ENCODE measurements at places on chromosomes 2 and 18. TPM values are rescaled to one million over a fixed set of nuclear protein-coding genes. Genes with fewer than 3 reads are reported as not detected.

The XIRP2 gene
- polyA plus RNA-seq = not detected

DNA sequence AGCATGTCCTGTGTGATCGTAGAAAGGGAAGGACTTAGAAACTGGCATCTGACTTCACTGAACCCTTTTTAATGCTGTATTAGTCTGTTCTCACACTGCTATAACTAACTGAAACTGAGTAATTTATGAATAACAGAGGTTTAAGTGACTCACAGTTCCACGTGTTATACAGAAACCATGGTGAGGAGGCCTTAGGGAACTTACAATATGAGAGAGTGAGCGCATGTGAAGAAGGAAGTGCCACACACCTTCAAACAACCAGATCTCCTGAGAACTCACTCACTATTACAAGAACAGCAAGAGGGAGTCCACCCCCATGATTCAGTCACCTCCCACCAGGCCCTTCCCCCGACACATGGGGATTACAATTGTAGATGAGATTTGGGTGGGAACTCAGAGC, 811.3 kb downstream of the CPS1 start:
- no peak for DNase-seq

DNA sequence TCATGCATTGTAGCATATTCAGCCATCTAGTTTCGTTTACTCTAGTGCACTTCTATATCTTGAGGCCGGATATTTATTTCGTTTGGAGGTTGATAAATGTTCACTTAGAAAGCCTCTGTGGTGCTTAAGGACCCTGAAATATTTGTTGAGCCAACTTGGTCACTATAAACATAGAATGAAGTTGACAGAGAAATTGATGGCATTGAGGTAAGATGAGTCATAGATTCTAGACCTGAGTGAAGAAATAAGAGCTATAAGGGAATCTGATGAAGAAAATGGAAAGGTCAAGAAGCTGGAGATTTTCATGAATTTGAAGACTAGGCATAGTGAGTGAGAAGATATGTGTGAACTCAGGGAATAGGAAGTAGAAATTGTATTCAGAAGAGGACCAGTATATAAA, 35.9 kb downstream of the EPC2 start:
- DNase-seq = no peak

The RETREG2 gene
- 21.7 TPM for polyA plus RNA-seq

The ATRAID gene
- 77.5 TPM for polyA plus RNA-seq

DNA sequence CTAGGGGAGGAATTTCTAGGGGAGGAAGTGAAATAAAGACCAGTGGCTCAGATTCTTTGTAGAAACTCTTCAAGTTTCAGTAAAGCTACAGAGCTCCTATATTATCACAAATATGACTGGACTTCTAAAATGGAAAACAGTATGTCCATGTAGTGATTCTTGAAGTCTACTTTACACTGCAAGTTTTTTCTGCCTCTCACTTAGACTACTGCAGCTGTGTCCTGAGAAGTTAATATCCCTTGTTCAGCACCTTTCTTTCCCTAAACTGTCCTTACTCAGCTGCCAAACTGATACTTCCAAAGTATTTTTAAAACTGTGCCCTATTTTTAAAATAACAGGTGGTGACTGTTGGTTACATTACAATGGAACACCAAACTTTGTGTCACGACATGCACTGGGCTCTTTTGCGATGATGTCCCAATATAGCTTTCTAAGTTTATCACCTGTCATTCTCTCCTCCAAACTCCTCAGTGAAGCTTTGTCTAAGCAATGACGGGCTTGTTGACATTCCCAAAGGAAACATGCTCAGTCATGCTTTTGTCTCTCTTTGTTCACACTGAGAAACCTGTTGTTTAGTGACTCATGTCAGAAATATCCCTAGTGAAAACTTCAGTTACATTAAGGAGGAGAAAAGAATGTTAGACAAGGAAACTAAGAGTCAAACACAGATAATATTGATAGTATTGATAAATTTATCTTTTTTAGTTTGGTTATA, 341.1 kb downstream of the ARL6IP6 start:
- DNase-seq = no peak

DNA sequence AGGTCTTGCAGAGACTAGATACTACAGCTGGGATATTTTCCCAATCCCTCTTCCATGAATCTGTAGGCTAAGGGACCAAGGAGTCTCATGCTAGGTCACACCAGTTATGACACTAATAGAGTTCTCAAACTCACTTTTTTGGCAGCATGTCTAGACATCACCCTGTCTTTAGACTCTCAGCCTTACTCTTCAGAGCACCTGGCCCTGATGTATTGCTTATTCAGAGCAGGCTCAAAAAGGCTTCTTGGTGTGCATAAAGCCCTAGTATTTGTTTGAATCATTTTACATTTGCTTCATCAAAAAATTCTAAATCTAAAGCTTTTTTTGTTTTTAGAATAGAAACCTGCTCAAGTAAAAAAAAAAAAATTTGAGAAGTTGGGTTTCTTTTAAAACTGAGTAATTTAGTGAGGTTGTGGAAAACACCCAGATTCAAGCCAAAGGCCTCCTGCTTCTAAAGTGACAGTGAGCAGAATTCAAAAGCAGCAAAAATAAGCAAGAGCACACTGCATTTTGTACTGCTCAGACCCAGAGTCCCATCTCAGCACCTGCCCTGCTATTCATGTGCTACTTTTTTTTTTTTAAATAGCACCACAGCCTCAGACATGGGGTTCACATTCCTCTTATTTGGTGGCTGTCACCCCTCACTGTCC, 18.0 kb upstream of the DNAH6 start:
- no peak for DNase-seq

DNA sequence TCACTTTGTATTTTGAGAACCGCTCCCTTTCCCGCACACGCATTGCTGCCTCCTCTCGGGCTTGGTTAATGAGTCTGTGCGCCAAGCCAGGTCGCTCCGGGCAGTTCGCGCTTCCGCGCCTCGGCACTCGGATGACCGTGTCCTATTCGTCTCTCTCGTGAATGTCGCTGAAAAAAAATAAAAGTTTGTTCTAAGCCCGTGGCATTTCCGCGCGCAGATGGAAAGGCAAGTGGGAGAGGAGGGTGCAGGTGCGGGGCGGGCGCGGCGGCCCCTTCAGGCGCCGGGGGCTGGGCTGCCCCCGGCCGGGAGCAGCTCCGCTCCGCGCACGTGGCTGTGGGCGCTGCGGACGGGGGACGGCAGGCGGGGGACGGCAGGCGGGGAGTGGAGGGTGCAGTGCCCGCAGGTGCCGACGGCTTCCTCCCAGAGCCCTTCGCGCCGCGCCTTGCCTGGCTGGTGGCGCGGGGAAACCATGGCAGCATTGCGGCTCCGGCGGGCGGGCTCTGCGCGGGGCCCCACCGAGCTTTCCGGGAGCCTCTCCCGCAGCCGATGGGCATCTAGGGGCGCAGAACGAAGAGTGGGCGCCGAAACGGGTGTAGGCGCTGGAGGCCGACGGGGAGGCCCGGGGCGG, 159.6 kb upstream of the SIX2 start:
- DNase-seq = no peak

GRCh38 chr2:60717691-60718090, 38.4 kb upstream of the PAPOLG start:
- DNase-seq = no peak

DNA sequence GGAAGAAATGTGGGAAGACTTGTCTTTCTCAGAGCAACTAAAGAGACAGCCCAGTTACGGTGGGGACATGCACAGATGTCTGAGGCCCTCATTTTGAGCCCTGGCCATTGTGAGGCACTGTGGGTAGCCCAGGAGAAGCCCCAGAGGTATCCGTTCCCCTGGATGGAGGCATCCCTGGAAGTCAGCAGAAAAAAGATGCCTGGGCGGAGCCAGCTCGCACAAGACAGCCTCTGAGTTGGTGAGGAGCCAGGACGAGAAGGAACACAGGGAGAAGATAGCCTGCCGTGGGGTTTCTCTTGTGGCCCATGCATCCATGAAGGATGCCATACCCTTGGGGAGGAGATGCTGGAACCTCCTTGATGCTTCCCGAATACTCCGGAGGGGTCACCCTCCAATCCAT, 56.9 kb upstream of the SEMA4C start:
- no peak for DNase-seq

- DNase-seq = no peak
These were observed 162.1 kb downstream of the MYO3B start for GRCh38 chr2:170339750-170340692.

DNA sequence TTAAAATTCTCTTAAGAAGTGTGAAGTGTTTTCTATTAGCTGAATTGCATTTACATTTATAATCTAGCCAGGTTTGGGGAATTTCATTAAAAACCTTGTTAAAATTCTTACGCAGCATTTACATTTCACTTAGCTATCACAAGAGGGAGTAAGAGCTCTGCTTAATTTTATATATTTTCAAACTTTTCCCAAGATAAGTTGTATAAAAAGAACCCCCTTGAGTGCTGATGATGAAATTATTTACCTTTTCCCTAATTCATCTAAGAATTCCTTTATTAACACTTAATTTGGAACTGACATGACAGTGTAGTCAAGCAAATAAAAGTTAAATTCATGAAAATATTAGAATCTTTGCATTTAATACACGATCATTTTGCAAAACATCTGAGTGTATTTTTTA, 54.2 kb upstream of the ZSWIM2 start:
- no peak for DNase-seq

The ALMS1 gene
- 2.2 TPM for polyA plus RNA-seq

The PMS1 gene
- 3.0 TPM for polyA plus RNA-seq

DNA sequence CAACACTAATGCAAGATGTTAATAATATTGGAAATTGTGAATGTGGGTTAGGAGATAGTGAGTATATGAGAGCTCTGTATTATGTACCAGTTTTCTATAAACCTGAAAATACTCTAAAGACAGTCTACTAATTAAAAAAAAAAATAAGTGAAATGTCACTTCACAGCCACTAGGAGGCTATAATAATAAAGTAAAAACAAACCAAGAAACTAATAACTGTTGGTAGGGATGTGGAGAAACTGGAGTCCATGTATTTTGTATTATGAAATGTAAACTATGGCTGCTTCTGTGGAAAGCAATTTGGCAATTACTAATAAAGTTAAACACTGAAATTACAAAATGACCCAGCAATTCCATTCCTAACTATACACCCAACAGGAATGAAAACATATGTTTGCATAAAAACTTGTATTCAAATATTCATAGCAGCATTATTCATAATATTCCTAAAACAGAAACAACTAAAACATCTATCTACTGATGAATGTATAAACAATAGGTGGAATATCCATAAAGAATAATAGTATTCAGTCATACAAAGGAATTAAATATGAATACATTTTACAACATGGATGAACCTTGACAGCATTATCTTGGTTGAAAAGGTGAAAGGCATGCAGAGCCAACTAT, 36.2 kb downstream of the CCDC178 start:
- DNase-seq = no peak

- DNase-seq = no peak
These were observed 274.9 kb upstream of the TCF4 start for GRCh38 chr18:55862693-55863390.

GRCh38 chr2:219273937-219274336, 5.2 kb upstream of the DNAJB2 start:
- no peak for DNase-seq

The CCDC142 gene
- 8.3 TPM for polyA plus RNA-seq

Data from liver (tissue), 10 donors.